B cell (primary cell): ENCODE measurements at places on chromosomes 13 and 19. TPM values are rescaled to one million over a fixed set of nuclear protein-coding genes. Genes with fewer than 3 reads are reported as not detected.

PBX4 gene
- 11.7 and 11.8 TPM in 2 replicates for total RNA-seq

- no peak for DNase-seq
Measured at GRCh38 chr13:23987331-23987894, 90.1 kb upstream of the C1QTNF9B start.

DNA sequence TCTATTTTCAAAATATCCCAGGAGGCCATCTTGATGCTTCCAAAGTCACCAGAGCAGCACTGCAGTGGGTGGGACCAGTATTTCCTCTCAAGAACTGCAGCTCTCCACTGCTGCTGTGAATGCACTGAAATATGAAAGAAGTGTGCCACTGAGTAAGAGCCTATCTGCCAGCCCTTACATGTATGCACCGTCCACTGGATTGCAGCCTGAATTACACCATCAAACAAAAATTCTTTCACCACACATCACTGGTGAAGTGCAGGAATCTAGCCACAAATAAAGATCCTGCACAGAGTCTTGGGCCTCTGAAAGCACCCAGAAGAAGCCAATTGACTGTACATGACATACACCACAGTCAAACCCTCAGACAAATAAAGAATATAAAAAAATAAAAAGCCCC is 249.0 kb downstream of the LHFPL6 start:
- DNase-seq: no peak

GRCh38 chr13:30396434-30397075 is 25.7 kb upstream of the UBE2L5 start:
- DNase-seq: peak; percentile 31

- peak; percentile 80 for DNase-seq
Measured at GRCh38 chr19:47124937-47125668, 5.5 kb upstream of the SAE1 start.

- DNase-seq: no peak
Measured at GRCh38 chr19:33024398-33024797, 40.3 kb downstream of the RHPN2 start.

- DNase-seq: no peak
Measured at GRCh38 chr13:50340146-50340545, 324.9 kb downstream of the KCNRG start.

DNA sequence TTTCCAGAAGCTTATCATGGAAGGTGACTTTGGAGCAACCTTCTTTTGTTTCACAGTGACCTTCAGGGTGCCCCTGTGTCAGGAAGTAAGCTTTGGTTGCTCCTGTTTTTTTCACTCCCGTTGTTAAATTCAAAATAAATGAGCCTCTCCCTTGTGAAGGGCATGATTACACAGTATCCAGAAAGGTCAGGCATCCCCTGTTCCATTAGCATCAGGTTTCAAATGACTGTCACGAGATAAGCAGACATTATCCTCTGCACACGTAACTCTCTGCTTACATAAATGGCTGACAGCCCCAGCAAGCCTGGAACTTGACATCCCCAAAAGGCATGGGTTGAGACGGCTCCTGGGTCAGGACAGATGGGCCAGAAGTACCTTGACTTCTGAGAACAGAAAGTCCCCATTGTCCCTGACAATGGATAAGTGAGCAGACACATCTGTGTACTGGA is 52.0 kb downstream of the RAB20 start:
- no peak for DNase-seq

DNA sequence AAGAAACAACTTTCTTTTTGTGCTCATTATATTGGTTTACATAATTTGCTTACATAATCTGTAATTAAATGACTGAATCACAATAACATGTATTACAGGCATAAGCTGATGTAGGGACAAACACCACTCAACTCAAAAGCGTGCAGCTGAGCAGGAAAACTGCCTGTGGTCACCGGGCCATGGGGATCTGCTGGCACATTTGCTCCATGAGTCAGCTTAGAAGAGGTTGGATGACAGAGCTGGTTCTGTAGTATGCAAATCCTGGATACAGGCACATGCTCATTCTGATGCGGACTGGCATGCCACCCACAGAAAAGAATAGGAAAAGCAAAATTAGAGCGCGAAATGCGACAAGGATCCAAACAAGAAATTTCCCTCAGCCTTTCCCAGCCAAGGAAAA is 128.6 kb downstream of the USP12 start:
- no peak for DNase-seq

GRCh38 chr19:45973553-45974338 is at the start of gene NOVA2:
NOVA2 (minus strand) TSS chr19:45973865; CDS start chr19:45973351, 514 bp downstream.
- peak; percentile 53 for DNase-seq
